Left ventricle myocardium inferior (tissue), 1 donor: ENCODE measurements at places on chromosomes 11 and 22. TPM values are rescaled to one million over a fixed set of nuclear protein-coding genes. Genes with fewer than 3 reads are reported as not detected.

OR8B12 gene
- not detected for total RNA-seq

GLYAT gene
- not detected for total RNA-seq

DNA sequence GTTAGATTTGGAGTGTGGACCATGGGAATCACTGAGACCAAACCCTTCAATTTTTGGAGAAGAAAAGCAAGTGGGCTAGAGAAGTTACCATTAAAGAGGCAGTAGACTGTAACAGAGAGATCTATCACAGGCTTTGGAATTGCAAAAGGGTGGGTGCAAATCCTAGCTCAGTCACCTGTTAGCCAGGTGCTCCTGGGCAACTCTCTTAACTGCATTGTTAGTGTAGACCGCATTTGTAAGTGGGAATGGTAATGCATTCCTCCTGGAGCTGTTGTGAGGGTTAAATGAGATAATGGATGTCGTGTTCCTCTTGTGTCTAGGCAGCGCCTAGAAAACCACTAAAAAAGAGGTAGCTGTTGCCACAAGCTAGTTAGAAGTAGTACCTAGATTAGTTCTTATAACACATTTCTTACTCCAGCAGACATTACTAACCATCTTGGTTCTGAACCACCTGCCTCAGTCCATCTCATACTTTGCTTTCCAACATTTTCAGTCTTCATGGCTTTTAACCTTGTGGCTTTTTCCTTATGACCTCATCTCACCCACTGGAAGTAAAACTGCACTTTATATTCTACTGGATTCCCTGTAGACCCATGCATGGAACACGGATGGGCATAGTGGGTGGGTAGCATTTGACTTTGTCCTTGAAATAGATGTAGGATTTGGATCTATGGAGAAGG lies 153.0 kb downstream of the HIPK3 start:
- DNase-seq, result no peak

DNA sequence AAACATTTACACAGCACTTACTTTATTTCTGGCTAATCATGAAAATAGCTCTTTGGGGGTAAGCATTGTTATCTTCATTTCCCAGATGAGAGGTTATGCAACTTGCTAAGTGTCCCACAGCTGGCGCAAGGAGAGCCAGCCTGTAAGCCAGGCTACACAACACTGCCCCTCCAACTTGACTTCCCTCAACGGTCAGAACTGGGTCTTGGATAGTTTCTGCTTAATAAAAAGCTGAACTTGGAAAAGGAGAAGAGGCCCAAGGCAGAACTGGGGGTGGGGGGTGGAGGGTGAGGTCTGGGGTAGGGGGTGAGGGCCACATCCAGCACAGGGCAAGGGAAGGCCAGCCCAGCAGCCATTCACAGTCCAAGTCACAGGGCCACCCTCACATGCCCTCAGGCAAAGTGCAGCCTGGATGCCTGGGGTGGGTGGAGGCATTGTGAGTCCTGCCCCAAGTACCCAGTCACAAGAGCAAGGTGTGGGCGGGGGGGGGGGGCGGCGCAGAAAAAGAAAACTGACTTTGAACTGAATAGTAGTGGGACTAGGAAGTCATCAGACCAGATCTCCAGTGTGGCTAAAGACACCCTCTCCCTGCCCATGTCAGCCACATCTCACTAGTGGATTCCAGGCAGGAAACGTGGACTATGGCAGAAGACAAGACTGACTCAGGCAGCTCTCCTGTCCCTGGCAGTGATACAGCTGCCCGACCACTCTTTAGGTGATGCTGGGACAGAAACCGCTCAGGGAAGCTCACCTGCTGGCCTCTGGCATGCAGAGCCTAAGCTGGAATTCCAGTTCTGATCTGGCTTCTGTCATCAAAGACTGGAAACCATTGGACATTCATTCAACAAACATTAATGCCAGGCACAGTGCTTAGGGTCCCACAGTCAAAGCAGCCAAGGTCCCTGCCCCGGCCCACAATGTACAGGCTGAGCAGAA lies 52.4 kb downstream of the PACSIN2 start:
- no peak for DNase-seq

DNA sequence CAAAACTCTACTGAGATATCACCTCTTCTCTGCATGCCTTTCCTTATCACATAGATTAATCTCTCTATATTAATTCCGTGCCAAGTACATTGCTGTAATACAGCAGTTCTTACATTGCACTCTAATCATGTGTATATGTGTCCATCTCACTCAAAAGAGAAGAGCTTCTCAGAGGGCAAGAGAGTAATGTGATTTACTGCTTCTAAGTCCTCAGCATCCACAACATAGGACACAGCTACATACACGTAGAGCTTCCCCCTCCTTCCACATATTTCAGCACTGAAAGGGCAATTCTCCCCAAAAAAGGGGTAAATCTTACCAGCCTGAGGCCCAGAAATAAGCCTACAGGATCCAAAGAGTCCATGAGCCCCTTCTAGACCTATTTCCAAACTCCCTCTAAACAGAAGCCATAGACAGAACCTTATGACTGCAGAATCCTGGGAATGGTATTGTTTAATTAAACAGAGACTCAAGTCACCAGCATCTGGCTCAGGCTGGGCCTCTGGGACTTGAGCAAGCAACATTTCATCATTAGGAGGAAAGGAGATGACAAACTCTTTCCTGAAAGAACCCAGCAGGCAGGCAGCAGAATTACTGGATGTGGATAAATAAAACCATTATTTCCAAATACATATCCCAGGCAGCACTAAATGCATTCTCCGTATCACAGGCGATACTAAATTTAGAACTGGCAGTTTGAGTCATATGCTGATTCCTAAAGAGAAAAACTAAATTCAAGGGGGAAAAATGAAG lies 87.2 kb downstream of the KCNC1 start:
- DNase-seq, result peak; percentile 24

DNA sequence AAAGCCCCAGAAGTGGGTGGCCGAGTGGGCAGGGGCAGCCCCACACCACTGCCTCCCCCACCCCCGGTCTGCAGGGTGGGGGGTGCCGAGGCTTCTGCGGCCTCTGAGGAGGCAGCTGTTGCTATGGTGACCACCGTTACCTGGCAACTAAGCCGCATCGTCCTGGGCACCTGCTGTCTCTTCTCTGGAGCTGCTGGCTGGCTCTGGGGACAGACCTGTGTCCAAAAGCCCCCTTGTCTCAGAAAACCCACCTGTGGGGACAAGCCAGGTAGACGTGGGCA lies 79.9 kb upstream of the PRR5 start:
- DNase-seq, result no peak

DNA sequence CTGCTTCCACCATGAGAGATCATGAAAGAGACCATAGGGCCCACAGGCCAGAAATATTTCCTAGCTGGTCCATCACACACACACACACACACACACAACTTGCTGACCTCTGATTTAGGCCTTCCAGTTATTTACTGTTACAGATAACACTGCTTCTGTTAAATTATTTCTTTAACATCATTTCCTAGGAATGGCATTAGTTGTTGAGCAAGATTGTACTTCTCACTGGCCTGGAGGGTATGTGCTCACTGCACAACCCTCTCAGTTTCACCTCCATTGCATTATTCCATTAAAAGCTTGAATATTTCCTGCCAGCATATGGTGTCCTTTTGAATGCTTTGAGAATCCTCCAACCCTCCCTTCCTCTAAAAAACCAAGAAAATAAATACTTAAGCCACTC lies 104.4 kb downstream of the MICAL2 start:
- no peak for DNase-seq

DNA sequence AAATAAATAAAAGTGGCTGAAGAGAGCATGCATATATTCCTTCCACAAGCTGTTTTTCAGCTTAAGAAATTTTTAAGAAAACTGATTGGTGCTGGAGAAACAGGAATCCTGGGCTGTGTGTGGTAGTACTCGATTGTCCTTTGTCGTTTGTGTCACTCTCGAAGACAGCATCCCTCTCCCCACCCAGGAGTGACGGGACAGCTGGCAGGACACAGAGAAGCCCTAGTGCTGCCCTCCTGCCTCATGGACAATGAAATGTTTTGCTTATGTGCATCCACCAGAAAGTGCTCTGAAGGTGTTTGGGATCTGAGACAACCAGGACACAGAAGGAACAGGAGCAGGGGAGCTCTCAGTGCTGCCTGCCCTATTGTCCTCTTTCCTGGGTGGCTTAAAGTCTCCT lies 12.8 kb downstream of the PLAAT4 start:
- no peak for DNase-seq

- DNase-seq, result no peak
These were observed 59.9 kb downstream of the APIP start for GRCh38 chr11:34856251-34856650.

DNA sequence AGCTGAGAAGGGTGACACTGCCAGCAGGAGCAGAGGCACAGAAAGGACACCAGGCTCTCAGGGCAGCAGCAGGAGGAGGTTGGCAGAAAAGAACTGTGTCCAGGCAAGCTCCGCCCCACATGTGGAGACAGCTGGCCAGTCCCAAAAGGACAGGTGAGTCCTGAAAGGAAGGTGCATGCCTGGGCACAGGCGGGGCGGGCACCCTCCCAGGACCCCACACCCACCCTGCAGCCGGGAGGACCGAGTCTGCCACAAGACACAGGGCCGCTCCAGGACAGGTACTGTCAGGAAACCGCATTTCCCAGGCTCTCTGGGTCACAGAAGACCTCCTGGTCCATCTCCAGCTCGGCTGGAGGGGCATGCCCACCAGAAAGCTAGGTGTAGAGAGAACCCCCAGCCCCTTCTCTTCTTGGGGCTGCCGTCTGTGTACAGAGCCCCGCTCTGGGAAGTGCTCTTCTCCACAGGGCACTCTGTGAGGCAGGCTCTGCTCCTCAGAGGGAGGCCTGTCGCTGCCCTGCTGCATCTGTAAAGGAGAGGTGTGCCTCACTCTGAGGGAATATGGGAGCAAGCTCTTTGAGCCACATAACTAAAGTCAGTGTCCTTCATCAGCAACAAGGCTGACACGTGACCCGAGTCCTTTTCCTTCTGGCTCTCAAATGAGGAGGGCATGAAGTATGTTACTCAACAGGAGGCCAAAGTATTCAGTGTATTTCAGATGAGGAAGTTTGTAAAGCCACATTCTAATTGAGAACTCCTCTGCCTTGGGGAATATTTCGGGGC lies 50.5 kb downstream of the CLTCL1 start:
- DNase-seq, result no peak

- DNase-seq, result no peak
These were observed 4.3 kb upstream of the OR2AG1 start for GRCh38 chr11:6778518-6778917.

DNA sequence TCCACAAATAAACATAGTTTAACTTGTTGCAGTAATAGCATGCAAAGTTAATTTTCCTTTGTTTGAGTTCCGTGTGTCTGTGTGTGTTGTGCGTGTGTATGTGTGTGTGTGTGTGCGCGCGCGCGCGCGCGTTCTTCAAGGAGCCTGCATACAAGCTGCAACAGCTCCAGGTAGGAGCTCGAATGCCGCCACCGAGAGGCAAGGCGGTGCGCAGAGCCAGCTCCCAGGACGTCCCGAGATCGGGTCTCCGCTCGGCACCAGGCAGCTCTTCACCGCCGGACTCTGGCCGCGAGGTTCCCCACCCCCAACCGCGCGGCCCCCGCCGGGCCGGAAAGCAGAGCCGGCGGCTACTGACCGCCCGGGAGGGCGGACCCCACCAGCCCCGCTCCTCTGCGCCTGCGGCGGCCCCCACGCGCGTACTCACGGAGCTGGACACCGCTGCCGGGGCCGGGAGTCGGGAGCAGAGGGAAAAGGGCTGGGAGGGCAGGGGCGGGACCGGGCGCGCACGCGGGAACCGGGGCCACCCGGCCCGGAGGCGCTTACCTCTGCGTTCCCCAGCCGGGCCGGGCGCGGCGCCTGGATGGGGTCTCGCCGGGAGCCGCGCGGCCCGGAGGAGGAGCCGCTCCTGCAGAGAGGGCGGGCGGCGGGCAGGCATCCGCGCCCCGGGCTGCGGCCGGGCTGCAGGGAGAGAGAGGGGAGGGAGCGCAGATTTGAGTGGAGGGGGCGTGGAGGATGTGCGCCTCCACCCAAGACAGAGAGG lies 40.4 kb upstream of the AKIP1 start:
- DNase-seq, result peak; percentile 57

GRCh38 chr22:28034145-28034759 lies 115.2 kb upstream of the PITPNB start:
- DNase-seq, result no peak

GRCh38 chr11:57203359-57203758 lies 21.6 kb downstream of the LRRC55 start:
- DNase-seq, result peak; percentile 85

- DNase-seq, result no peak
These were observed 1187.3 kb upstream of the CNTN5 start for GRCh38 chr11:97833412-97833811.
